ENCODE measurements at places on chromosomes 12 and 14.
A peak's percentile ranks its signal among the peaks of the same experiment; 100 is the strongest.

GRCh38 chr12:123931686-123932321, 40.8 kb downstream of the CCDC92 start:
- DNase-seq = no peak

GRCh38 chr12:28988325-28988704, 160.8 kb upstream of the FAR2 start:
- no peak for DNase-seq

DNA sequence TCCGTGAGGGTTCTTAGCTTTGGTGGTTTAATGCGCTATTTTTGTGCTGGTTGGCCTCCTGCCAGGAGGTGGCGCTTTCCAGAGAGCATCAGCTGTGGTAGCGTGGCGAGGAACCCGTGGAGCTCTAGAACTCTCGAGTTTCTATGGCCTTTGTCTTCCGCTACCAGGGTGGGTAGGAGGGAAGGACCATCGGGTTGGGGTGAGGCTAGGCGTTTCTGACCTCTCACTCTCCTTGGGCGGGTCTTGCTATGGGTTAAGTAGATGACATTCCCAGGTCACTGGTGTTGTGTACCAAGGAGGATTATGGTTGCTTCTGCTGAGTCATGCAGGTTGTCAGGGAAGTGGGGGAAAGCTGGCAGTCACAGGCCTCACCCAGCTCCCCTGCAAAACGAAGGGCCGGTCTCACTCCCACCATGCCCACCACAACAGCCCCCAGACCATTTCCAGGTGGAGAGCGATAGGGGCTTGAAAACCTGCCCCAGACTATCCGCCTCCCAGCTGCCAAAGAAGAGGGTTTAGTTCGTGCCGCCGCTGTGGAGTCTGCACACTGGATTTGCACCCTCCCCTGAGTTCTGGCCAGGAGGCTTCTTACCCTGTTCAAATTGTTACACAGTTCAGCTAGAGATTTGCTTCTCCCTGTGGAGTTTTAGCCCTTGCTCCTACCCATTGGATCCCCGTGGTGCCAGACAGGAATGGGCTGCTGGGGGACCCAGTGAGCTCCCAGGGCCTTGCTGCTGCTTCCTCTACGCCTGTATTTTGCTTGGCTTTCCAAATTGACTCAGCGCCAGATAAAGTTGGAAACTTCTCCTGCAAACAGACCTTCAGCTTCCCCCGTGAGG, 21.9 kb downstream of the RNFT2 start:
- peak; percentile 76 for DNase-seq

GRCh38 chr12:105813201-105813600, 325.6 kb downstream of the NUAK1 start:
- peak; percentile 49 for DNase-seq

GRCh38 chr14:58752771-58753201, 115.0 kb downstream of the DACT1 start:
- no peak for DNase-seq

GRCh38 chr14:52692248-52692962, 3.0 kb downstream of the ERO1A start:
- DNase-seq = no peak

- DNase-seq = no peak
These were observed 27.3 kb downstream of the CHST11 start for GRCh38 chr12:104484079-104484478.

DNA sequence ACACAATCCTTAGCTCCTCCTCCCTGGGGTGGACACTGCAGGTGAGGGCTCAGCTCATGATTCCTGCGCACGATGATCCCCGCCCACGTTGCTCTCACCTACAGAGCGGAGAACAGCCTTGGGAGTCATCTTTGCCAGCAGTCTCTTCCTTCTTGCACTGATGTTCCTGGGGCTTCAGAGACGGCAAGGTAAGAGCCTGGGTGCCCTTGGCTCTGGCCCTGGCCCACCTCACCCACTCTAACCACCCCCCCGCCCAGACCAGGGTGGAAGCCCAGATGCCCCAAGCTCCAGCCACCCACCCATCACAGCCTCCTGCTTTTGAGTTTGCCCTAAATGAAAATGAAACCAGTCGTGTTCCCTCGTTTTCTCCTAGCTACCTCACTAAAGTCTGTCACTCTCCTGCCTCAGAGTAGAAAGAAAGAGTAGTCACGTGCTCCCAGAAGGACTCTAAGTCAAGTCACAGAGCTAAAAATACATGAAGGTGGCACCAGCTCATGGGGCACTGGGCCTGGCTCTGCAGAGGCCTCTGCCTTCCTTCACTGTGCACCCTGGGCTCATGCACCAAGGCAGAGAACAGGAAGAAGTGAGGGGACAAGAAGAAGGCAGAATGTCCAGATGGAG, 9.0 kb downstream of the TAPBPL start:
- no peak for DNase-seq

GRCh38 chr12:109047081-109047805, 5.1 kb upstream of the USP30 start:
- DNase-seq = no peak

DNA sequence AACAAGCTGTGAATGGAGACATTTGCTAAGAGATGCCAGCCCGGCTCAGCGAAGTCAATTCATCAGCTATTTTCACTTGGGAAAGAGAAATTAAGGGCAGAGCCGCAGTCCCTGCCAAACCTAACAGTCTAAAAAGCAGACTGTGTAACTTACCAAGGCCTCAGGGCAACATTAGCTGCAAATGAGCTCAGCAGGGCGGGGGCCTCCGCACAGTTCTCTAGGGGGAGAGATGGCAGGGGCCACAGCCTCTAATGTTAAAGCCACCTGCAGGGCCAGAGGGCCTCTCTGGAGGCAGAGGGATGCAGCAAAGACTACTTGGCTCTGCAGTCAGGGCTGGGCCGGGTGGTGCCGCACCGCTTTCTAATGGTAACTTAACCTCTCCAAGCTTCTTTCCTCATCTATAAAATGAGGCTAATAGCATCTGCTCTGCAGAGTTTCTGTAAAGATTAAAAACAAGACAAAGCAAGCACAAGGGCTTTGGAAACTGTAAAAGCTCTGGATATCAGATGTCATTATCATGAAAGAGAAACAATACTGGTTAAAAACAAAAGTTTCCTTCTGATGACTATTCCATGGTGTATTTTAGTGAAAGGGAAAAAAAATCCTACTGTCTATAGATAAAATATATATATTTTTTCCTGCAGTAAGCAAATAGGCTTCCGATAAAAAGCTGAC, 13.4 kb upstream of the GPRC5A start:
- DNase-seq = peak; percentile 40

DNA sequence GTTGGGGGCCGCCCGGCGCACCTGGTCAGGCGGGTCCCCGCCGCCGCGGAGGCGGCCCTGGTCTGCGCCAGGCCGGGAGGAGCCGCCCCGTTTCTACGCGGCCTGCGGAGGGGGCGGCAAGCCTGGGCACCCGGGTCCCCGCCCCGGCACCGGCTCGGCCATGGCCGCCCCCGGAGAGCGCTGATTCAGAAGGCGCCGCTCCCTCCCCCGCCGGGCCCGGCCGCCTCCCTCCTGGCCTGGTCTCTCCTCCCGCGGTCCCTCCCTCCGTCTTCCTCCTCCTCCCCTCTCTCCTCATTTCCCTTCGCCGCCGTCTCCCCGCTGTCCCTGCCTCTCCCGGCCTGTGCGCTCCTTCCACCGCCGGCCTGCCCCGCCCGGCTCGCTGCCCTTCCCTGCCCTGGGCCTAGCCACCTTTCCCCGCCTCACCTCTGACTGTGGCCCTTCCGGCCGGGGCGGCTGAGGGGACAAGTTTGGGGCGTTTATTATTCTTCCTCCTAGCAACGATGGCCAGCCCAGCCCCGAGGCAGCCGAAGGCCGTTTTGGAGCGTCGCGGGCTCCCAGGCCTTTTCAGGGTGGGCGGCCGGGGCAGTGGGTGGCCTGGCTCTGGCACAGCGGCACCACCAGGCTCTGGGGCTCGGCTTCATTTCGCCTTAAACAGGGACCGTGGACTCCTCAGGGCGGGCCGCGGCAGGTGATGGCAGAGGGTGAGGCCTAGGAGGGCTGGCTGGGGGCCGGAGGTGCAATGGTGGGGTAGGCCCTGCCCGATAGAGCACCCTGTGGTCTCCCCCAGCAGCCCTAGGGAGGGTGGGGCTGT, 768 bp downstream of the CEP170B start:
- DNase-seq = peak; percentile 55

DNA sequence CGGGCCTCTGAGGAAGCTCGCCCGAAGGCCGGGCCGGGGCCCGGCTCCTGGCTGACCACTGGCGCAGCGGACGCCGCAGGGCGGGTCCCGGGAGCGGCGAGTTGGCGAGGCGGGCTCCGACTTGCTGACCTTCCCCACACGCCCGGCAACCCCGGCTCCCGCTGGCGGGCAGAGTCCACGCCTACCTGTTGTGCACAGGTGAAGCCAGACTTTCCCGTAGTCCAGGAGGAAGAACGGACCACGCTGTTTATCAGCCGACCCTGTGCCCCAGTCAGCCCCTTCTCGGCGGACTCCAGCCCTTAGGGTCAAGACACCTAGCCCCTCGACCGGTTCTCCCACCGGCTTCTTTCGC, 407 bp downstream of the HEATR5A start:
- DNase-seq = peak; percentile 87

- no peak for DNase-seq
These were observed 88.3 kb downstream of the STON2 start for GRCh38 chr14:81311778-81312177.

DNA sequence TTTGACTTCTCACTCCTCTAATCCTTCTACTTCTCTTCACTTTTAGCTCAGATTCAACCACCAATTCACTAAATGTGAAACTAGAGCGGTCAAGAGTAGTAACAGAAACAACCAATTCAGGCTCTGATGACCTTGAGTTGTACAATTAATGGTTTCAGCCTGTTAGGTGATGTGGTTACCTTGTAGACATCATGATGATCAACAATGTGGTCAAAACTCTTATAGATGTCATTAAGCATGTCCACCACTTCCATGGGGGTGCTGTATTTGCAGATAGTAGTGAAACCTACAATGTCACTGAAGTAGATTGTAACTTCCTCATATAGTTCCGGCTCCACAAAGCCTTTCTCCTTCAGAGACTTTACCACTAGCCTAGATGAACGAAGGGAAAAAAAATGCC, 54.1 kb upstream of the PLBD1 start:
- no peak for DNase-seq

DNA sequence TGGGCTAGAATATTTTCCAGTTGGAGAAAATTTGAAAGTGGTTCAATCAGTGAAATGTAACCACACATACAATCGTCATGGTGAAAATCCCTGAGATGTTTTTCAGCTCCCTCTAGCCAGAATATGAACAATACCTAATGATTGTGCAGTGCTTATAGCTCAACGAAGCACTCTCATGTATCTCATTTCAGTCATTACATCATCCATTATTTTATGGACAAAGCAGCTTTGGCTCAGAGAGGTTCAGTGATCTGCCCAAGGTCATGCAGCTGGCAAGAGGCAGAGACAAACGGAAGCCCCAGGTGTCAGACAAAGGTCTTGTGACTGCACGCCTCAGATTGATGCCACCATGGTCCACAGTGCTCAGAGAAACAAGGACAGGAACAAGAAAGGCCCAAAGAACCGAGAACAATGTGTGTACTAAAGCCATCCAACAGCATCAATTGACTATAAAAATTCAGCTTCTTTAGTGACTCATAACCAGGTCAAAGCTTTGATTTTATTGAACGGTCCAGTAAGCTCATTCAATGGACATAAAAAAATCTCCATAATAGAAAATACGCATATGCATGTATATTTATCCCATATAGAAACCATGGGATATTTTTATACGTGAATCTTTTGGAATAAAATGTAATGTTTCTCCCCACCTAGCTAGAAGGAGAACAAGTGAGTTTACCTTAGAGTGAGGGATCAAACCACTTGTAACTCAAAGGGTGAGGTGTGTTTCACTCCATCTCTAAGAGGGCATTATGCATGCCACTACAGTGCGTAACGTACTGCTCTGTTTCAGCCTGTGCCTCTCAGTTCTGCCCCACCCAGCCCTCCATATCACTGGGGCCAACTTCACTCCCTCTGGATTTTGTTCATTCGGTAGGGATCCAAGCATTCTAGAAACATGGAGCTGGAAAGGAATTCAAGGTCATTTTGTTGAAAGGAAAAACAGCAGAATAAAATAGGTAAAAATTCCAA, 141.8 kb downstream of the GRIN2B start:
- no peak for DNase-seq

Measured in ELF-1 (cell line).